ENCODE measurements at places on chromosomes 7 and 10.

- DNase-seq, result no peak
Measured at GRCh38 chr10:114033566-114033965, 10.1 kb upstream of the ADRB1 start.

DNA sequence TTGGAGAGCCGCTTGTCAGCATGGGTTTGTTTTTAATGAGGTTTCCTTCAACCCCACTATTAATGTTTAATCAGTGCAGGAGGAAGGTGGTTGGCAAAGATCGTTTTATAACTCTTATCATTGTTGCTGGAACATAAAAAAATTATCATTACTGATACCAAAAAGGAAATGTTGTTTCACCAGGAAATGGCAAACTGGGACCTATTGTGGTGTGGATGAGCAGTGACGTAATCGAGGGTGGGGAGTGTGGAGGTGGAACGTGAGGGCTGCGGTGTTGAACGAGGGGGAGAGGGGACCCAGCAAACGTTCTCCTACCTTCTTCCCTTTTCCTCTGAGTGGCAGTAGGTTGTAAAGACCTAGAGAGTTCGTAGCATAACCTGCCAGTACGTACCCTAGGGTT lies 71.9 kb upstream of the TOMM7 start:
- no peak for DNase-seq

DNA sequence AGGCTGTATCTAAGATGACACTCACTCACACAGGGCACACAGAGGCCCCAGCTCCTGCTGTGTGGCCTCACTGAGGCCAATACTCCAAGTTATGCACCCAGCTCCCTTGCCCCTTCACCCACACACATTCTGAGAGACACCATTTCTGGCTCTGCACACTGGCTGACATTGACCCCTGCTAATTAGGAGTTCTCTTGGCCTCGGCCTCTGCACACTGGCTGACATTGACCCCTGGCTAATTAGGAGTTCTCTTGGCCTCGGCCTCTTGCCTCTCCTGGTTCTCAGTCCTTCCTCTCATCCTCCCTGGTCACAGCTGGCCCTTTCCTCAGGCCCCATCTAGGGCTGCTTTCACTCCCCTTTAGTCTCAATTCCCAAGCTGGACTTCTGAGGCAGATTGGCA lies 97.3 kb downstream of the GRID1 start:
- DNase-seq, result no peak

DNA sequence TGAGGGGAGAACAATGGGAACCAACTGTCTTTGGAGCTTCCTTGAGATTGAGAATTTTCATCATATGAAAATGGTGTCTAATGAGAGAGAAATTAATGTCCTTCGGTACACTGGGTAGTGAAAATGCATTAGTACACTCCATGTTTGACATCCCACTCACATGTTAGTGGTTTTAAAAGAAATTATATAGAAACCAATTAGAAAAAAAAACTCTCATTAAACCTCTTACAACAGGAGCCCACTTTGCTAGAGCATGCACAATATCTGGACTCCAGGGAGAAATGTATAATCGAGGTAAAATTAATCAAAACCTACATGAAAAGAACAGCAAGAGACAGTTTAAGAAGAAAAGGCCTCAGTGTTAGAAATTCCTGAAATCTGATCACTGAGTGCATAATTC lies 79.2 kb upstream of the KCNIP2 start:
- no peak for DNase-seq

GRCh38 chr10:101568054-101568745 lies 19.9 kb downstream of the POLL start:
- no peak for DNase-seq

- no peak for DNase-seq
Measured at GRCh38 chr10:49173853-49174252, 14.3 kb downstream of the TMEM273 start.

- DNase-seq, result no peak
Measured at GRCh38 chr10:108454224-108454623, 1289.7 kb upstream of the SORCS1 start.
